ENCODE measurements at places on chromosomes 5 and 9.

GRCh38 chr9:19533373-19533772 lies 124.6 kb downstream of the ACER2 start:
- no peak for DNase-seq

- no peak for DNase-seq
Observed at GRCh38 chr9:115799734-115800133, 353.9 kb upstream of the PAPPA start.

DNA sequence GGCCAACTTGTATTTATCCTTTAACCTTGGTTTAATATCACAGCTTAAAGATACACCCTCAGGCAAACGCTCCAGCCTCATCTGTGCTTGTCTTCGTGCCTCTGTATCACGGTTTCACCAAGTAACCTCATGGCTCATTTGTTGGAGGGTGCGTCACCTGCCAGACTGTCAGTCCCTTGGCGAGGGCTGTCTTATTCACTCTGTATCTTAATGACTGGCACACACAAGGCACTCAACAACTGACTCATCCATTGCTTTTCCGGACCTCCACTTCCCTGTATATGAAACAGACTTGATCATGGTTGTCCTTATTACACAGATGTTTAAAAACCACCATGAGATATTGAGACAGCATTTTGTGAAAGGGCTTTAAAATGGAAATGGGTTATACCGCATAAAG lies 28.0 kb downstream of the LCP2 start:
- no peak for DNase-seq

DNA sequence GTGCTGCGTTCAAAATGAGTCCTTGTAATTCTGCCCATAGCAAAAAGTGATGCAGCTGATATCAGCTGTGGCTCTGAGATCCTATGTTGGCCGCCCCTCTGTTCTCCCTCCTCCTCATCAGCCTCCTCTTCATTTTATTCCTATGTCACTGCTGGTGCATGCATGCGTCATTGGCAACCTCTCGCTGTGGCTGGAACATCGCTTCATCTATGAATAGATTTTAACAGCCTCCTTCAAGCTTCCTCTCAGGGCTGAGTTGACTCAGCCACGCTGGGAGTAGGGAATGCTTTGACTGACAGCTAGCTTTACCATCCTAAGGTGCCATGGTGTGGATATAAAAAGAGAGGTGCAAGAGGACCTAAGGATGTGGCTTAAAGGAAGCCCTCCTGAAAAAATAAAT lies 303.5 kb downstream of the PLK2 start:
- no peak for DNase-seq

- no peak for DNase-seq
Observed at GRCh38 chr5:169717288-169717687, 80.2 kb downstream of the DOCK2 start.

DNA sequence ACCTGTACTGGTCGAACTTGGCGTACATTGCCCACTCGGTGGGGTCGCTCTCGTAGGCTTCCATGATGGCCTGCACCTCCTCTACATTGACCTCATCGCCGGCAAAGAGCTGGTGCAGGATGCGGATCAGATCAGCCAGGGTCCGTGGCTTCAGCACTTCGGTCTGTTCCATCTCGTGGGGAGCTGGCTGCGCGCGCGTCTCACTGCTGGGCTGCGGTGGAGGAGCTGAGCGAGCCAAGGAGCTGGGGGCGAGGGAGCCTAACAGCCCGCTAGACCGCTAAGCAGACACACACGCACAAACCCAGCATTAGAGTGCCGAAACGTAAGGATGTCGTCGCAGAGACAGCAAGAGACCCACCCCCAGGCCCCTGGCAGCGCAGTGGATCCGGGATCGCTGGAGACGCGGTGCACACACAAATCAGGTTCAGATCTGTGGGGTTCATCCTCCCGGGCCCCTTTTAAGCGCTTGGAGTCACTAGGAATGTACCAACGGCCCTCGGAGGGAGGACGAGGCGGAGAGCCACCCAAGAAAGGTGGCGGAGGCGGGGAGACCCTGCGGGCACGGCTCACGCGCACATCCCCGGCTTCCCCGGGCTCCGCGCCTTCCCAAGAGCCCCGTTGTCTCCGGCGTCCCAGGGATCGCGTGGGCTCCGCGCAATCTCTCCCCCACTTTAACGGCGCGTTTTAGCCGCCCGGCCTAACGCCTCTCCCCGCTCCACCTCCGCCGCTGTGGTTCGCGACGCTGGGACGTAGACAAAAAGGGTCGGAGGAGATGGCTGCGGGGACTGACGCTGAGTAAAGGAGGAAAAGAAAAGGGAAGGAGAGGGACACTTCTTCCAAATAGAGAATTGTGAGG lies at the start of gene CDO1:
CDO1 (minus strand) TSS at position 434 of the 856 bp plus-strand sequence; CDS start at position 172, 262 bp downstream.
- no peak for DNase-seq

GRCh38 chr5:157120102-157120501 lies 11.3 kb upstream of the HAVCR2 start:
- no peak for DNase-seq

DNA sequence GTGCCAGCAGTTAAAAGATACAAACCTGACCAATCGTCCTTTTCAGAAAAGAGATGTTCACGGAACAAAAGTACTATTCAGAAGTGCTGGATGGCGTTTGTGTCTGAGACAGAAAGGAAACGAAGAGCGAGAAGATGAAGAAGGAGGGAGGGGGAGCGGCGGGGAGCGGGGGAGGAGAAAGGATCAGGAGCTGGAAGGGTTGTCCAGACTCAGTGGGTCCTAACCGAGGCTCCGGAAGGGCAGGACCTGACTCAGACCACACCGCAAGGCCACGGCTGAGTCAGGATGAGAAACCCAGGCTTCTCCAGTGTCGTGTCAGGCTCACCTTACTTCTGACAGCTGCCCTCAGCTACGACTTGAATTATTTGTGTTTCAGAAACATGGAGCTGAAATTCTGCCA lies 46.2 kb downstream of the PAX5 start:
- DNase-seq: no peak

GRCh38 chr9:137255448-137256114 lies 454 bp downstream of the NELFB start:
- no peak for DNase-seq

GRCh38 chr5:128693764-128694163 lies 155.7 kb upstream of the FBN2 start:
- no peak for DNase-seq

GRCh38 chr5:55338810-55339243 lies 31.0 kb downstream of the MTREX start:
- no peak for DNase-seq

DNA sequence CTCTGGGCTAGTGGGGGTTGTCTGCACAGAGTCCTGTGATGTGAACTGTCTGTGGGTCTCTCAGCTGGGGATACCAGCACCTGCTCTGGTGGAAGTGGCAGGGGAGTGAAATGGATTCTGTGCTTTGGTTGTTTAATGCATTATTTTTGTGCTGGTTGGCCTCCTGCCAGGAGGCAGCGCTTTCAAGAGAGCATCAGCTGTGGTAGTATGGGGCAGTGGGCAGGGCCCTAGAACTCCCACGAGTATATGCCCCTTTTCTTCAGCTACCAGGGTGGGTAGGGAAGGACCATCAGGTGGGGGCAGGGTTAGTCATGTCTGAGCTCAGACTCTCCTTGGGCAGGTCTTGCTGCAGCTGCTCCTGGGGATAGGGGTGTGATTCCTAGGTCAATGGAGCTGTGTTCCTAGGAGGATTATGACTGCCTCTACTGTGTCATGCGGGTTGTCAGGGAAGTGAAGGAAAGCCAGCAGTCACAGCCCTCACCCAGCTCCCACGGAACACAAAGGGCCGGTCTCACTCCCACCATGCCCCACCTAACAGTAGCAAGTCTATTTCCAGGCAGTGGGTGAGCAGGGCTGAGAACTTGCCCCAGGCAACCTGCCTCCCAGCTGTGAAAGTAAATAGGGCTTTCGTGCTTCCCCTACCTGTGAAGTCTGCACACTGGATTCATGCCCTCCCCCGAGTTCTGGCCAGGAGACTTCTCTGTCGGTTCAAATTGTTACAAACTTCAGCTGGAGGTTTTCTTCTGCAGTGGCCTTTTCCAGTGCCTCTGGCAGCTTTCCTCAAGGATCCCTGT lies 25.7 kb upstream of the FAM81B start:
- no peak for DNase-seq

All from iPS DF 19.7 (cell line).